ENCODE measurements at places on chromosomes 1 and 21.

GRCh38 chr1:61046434-61046833 lies 35.9 kb upstream of the NFIA start:
- DNase-seq, result no peak

DNA sequence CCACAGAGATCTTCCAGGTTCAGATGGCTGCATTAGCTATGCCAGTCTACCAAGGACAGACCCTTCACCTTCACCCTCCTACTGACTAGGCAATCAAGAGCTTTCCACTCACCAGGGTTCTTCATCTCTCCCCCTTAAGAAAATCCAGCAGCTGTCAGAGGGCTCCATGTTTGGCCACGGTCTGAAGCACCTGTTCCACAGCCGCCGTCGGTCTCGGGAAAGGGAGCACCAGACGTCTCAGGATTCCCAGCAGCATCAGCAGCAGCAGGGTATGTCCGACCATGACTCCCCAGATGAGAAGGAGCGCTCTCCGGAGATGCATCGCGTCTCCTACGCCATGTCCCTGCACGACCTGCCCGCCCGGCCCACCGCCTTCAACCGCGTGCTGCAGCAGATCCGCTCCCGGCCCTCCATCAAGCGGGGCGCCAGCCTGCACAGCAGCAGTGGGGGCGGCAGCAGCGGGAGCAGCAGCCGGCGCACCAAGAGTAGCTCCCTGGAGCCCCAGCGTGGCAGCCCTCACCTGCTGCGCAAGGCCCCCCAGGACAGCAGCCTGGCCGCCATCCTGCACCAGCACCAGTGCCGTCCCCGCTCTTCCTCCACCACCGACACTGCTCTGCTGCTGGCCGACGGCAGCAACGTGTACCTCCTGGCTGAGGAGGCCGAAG lies 13.8 kb downstream of the TMCC2 start:
- no peak for DNase-seq

DNA sequence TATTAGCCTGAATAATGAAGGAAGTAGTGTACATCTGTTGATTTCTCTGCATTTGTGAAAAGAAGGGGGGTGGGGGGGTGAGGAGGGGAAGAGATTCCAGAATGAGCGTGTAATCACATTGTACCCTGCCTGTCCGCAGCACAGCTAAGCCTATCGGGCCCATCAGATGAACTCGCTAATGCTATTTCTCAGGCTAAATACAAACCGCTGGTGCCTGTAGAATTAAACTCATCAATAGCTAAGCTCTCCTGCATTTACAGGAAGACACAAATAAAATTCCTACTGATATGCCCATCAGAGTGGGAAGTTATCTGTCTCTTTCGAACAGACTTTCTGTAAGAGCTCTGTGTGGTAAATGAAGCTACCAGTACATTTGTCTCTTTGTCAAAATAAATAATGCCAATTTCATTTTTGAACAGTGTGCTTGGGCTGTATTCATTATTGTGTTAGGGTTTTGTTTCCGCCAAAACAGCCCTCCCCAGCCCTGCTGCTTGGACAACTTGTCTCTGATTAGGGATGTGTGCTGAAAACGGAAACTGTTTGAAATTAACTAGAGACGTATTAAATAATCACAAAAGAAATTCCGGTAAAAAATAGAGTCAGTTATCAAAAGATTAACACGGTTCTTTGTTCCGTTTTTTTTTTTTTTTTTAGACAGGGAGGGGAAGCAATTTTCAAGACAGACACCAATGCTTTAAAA lies 305.4 kb downstream of the TTLL7 start:
- no peak for DNase-seq

DNA sequence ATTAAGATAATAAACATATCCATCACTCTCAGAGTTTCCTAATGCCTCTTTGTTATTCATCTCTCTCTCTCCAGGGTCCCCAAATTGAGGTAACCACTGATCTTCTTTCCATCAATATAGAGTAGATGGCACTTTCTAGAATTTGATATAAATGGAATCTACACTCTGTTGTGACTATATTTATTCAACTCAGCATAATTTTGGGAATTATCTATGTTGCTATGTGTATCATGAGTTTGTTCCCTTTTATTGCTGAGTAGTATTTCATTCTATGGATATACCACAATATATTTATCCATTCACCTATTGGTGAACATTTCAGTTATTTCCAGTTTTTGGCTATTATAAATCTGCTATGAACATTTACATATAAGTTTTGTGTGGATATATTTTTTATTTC lies 230.7 kb downstream of the HLX start:
- DNase-seq, result no peak

DNA sequence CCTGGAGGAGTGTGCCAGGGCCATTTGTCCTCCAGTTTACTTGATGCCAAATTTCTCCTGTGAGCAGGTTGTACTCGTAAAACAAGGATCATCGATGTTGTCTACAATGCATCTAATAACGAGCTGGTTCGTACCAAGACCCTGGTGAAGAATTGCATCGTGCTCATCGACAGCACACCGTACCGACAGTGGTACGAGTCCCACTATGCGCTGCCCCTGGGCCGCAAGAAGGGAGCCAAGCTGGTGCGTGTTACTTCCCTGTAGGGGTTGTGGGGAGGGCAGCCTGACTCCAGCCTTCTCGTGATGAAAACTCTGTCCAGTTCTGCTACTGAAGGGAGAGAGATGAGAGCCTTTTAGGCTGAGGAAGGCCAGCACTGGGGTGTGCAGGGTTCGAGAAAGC lies 2.2 kb downstream of the RPS8 start:
- DNase-seq, result no peak
